Femur (tissue), 1 donor: ENCODE measurements at places on chromosomes 2 and 18.

- DNase-seq, result no peak
Observed at GRCh38 chr2:170362871-170363631, 185.1 kb downstream of the MYO3B start.

GRCh38 chr18:76080430-76080829, 414.6 kb downstream of the ZNF516 start:
- DNase-seq, result no peak

DNA sequence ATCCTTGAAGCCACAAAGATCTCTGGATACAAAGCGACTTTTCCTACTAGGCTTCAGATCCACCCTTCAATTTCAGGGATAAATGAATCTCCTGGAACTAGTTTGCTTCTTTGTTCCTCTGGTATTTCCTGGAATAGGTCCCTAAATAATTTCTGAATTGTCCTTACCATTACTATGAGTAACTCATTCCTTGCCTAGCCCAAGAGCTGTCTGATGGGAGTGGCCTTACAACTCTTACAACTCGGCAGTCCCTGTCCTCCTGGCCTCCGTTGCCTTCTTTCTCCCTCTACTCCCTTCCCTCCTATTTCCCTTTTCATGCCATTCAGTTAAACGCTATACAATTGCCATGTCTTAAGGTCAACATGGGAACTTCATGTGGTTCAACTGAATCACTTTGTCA, 98.2 kb upstream of the FHL2 start:
- no peak for DNase-seq

- no peak for DNase-seq
Observed at GRCh38 chr2:172640389-172640788, 84.5 kb downstream of the PDK1 start.

DNA sequence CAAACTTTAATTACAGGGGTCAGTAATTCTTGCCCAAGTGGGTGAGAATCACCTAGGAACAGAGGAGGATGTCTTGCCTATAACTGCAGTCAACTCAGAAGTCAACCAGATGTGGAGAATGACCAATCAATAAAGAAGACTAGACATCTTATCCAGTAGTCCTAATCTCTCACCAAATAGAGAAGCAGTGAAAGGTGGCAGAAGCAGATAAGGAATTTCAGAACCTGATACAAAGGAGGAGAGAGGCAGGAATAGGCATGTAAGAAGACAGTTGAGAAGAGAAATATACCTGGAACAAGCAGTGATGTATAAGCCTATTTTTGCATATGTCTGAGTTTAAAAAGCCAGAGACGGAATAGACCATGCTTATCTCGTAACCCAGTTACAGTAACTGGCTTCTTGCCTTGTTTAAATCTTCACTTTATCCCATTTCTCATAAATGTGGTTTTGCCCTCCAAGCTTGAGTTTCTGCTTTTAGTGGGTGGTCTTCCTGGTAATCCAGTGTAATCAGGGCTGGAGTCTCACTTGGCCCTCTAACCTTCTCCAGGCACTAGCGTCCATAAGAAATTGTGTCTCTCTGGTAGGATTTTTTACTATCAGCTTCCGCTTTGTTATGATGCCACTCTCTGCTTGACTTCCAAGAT, 401.0 kb downstream of the SUCLG1 start:
- DNase-seq, result no peak

DNA sequence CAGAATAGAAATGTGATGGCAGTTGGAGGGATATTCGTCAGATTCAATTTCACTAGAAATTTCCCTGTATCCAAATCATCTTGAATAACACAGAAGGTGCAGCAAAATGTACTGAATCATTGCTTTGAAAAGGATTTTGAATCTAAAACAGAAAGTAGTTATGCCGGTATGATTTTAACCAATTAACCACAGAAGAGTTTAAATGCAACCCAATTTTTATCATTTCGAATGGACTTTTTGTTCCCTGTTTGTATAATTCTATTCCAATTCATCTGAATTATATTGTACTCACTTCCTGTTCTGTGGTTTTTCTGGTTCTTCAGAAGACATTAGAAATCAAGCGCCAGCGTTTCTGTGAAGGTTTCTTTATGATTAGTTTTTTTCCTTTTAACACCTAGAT, 190.4 kb downstream of the MYO3B start:
- DNase-seq, result no peak

- no peak for DNase-seq
Observed at GRCh38 chr2:78606895-78607294, 418.6 kb upstream of the REG3G start.

- peak; percentile 57 for DNase-seq
Observed at GRCh38 chr2:172928756-172929155, 146.9 kb upstream of the MAP3K20 start.

DNA sequence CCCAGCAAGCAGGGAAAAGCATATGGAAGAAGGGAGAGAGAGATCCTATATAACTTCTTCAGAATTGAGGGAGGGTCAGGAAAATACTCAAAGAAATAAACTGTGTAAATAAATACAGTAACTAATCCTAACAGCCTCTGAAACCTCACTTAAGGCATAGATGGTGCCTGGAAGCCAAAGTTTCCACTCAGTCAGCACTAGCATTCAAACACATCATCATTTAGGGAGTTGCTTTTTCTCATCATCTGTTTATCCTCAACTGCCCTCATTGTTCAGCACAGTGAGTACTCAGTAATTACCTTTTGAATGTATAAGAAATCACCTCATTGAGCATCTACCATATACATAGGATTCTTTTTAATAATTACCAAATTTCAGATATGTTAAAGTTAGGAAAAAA, 262.9 kb downstream of the C1D start:
- DNase-seq, result no peak

DNA sequence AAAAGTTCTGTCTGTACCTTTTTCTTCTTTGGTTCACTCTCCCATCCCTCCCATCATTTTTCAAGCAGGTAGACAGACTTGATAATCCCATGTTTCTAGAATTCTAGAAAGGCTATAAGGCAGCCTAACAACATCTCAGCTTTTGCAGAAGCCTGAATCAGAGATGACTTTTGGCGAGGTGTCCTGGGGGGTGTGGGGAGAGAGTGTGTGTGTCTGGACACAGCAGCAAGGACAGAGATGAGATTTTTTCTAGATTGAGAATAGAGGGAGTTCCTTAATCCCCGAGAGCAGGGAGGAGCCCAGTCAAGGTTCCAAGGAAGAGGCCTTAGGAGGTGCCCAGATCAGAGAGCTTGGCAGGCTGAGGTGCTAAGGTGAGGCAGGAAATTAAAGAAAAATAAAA, 22.0 kb upstream of the LAPTM4A start:
- no peak for DNase-seq
